SK-N-SH (cell line): ENCODE measurements at places on chromosomes 6 and 20.

DNA sequence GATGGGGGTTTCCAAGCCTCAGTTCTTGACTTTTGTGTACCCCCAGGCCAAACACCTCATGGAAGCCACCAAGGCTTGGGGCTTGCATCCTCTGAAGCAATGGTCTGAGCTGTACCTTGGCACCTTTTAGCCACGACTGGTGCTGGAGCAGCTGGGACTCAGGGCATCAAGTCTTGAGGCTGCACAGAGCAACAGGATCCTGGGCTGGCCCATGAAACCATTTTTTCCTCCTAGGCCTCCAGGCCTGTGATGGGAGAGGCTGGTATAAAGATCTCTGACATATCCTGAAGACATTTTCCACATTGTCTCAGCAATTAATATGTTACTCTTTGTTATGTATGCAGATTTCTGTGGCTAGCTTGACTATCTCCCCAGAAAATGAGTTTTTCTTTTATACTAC, 269.1 kb upstream of the TBX18 start:
- DNase-seq: no peak

- no peak for DNase-seq
Observed at GRCh38 chr20:58989196-58989595, 8.1 kb downstream of the NELFCD start.

- peak; percentile 92 for DNase-seq
Observed at GRCh38 chr6:33317419-33317668, 200 bp downstream of the ZBTB22 start.

GRCh38 chr6:85569323-85569722, 24.3 kb downstream of the SNX14 start:
- no peak for DNase-seq

DNA sequence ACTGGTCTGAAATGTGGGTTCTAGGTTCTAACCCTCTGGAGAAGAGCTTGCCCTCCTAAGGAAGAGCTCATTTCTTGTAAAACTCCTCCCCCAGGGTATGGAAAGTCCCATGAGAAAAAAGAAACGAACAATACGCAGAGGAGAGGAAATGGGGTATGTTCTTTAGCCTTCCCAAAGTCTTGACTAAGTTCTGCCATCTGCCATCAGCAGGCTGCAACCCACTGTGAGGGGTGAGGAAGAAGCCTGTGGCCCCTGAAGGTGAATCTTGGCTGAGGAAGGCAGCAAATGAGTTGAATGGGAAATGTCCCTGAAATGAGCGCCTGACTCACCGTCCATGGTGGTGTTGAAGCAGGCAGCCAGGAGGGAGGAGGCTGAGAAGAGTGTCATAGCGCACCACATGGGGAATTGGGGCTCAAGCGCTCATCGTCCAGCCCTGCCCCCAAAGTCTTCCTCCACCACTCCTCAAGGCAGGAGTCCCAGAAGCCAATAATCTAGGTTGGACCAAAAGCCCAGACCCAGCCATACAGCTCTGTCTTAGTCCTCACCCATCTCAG, 10.4 kb upstream of the MATN4 start:
- no peak for DNase-seq

GRCh38 chr6:135438907-135439535, 58.5 kb downstream of the AHI1 start:
- peak; percentile 2 for DNase-seq

DNA sequence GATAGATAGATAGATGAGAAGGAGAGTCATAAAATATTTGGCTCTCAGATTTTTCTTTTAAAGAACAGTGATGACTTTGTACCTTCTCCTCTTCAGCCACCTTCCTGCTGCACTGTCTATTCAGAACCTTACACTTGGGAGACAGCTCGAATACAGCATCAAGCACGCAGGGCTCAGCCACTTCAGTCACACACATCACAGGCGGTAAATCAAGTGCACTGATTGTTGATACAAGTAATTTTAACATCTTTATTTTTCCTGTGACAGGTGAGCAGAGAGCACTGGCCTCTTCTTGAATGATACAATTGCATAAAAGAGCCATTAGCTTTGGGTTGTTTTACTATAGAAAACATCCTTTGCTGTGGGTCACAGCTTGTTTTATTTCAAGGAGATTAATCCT, 1118.5 kb upstream of the EYS start:
- DNase-seq: no peak

- no peak for DNase-seq
Observed at GRCh38 chr20:47004179-47004578, 109.5 kb downstream of the EYA2 start.

DNA sequence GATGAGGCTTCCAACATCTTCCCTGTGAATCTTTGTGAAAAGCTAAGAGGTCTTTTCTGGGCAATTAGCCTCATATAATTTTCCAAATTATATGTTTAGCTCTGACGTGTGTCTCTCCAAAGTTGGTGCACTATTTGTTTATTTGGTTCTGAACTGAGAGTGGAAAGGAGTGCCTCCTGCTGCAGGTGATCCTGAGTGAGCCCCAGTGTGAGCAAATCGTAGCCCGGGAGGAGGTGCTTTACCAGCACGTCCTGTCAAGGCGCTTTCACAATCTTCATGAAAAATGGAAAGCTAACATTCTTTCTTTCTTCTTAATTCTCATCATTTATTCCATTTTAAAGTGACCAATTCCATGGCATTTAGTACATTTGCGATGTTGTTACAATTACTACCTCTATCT, 231.9 kb downstream of the BMP2 start:
- no peak for DNase-seq

DNA sequence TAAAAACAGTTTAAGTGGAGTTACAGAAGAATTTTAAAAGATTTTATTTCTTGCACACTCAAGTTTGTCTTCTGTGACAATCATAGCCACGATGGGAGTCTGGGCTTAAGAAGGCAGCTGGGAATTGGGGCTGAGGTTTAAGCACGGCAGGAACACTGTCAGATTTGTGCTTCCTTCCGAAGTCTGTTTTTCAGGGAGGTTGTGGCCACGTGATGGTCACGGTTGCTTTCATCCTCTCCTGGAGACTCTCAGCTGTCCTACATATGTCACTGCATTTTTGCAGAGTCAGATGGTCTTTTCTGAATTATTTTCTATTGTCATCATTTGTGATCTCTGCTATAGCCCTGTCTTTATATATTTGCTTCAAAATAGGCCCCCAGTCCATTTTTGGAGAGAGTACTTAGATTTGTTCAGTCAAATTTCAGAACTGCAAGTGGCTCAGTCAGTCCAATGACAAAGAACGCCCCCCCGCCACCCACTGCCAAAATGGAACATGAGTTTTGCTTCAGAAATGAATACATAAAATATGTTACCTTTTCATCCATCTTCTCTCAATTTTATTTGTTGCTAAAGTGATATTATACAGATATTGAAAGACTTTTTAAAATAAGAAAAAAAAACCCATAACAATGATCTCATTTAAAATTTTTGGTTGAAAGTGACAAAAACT, 111.8 kb upstream of the ZFP64 start:
- no peak for DNase-seq

- no peak for DNase-seq
Observed at GRCh38 chr6:151958332-151958731, 150.8 kb downstream of the ESR1 start.

GRCh38 chr20:1287306-1287705, 21.2 kb downstream of the SNPH start:
- no peak for DNase-seq

- peak; percentile 42 for DNase-seq
Observed at GRCh38 chr6:32439602-32440214, at the start of gene HLA-DRA. HLA-DRA (plus strand) TSS chr6:32439887; CDS start chr6:32439951, 64 bp downstream.

- no peak for DNase-seq
Observed at GRCh38 chr20:39738651-39739050, 776.5 kb downstream of the DHX35 start.

- DNase-seq: no peak
Observed at GRCh38 chr6:53378208-53378607, 29.5 kb upstream of the ELOVL5 start.

GRCh38 chr6:106866875-106867658, 107.5 kb downstream of the CD24 start:
- no peak for DNase-seq

DNA sequence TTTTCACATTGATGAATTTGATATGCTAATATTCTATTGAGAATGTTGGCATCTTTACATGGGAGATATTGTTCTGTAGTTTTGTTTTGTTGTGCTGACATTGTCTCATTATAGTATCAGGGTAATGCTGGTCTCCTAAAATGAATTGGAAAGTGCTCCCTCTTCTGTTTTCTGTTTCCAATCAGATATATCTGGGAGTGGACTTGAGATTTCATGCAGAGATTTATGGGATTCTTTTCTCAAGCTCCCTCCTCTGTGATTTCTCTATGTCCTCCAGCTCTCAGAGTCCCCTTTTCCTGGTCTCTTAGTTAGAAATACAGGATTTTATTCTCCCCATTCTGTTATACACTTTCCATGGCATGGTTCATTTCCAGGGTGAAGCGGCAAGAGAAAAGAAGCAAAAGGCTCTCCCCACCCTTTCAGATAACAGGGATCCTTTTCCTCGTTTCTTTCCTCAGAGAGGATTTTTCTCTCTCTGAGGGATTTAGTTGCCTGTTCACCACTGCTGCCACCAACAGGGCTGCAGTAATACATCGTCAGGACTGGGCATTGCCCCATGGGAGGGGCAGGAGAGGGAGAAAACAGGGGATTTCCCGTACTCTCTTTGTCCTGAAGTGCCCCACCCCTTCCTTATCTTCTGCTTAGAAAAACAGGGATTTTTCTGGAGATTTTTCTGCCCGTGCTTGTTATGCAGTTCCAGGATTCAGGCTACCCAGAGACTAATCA, 59.3 kb upstream of the STMND1 start:
- DNase-seq: peak; percentile 28

DNA sequence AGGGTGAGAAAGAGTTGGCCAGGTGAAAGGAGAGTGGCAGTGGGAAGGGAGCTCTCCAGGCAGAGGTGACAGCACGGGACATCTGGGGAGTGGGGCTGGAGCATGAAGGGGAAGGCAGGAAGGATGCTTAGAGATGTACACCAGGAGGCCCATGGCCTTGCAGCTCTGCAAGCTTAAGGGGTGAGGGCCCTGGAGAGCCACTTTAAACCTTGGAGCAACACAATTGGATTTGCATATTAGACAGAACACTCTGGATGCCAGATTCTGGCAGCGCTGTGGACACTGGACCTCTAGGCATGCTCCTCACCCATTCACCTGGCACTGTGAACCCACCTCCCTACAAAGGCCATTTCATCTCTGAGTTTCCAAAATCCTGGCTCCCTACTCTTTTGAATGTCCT, 3.7 kb upstream of the CD40 start:
- no peak for DNase-seq

DNA sequence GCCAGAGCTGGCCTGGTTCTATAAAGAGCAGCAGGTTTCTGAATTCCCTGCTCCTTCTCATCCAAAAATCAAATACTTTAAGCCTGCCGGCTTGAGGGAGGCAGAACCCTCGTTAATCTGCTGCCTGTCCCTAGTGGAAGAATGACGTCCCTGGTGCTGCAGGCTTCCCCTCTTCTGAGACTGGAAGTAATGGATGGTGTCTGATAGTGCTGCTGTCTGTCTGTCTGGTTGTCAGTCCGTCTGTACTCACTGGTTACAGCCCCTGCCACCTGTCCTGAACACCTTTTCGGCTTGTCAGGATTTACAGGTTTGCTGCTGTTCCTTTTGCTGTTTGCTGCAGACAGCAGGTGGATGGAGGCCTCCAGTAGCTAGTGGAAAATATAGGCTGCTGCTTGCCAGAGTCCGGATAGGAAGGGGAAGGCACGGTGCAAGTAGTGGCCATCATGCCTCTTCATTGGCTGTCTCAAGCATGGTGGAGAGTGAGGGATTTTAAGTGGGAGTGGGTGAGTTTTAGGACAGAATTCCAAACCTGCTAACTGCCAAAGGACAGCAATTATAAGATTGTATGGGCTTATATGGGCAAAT, 2.5 kb downstream of the RIMS1 start:
- DNase-seq: no peak
